Left cardiac atrium (tissue), 4 donors: ENCODE measurements at places on chromosomes 5 and 9. TPM values are rescaled to one million over a fixed set of nuclear protein-coding genes. Genes with fewer than 3 reads are reported as not detected.

GRCh38 chr5:116009806-116010205, 22.5 kb upstream of the ARL14EPL start:
- DNase-seq = no peak

DNA sequence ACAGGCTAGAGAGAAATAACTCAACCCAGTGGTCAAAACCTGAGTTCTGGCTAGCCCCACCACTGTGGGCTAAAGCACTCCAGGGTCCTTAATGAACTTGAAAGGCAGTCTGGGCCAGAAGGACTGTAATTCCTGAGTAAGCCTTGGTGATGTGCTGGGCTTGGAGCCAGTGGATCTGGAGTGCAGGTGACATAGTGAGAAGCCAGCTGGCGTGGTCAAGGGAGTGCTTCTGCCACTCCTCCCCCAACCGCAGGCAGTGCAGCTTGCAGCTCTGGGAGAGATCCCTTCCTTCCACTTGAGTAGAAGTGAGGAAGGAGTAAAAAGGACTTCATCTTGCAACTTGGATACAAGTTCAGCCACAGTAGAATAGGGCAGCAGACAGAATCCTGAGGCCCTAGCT, 424.0 kb downstream of the CDH18 start:
- DNase-seq = no peak

DNA sequence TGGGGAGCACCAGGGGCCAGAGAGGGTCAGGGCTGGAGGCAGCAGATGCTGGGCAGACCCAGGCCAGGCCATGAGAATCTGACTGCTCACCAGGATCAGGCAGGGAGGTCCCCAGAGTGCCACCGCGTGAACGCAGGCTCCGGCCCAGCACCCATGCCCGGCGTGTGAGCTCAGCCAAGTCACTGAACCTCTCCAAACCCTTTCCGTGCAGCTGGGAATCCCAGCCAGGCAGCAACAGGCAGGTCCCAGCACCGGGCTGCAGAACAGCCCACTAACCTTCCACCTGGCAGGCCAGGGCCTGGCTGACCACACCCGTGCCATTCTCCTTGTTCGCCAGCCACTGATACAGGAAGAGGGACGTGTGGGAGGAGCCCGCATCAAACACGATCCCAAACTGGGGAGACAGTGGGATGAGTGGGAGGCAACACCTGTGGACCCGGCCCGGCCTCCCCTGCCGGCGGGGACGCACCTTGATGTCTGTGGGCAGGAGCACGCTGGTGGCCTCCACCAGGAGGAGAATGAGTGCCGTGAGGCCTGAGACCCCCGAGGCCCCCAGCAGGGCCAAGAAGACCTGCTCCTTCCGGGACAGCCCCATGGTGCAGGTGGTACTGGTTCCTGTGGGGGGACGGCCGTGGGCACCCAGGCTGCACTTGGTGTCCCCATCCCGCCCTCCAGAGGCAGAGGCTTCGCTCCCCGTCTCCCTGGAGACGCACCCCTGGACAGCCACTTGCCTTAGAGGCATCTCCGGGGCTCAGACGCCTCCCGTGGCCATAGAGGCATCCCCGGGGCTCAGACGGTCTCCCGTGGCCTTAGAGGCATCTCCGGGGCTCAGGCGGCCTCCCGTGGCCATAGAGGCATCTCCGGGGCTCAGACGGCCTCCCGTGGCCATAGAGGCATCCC, 3.2 kb downstream of the ENTPD8 start:
- peak; percentile 17 for DNase-seq

GRCh38 chr5:106121972-106122605, 1548.6 kb downstream of the EFNA5 start:
- DNase-seq = no peak

- no peak for DNase-seq
Measured at GRCh38 chr9:96163712-96164111, 138.3 kb downstream of the HSD17B3 start.

DNA sequence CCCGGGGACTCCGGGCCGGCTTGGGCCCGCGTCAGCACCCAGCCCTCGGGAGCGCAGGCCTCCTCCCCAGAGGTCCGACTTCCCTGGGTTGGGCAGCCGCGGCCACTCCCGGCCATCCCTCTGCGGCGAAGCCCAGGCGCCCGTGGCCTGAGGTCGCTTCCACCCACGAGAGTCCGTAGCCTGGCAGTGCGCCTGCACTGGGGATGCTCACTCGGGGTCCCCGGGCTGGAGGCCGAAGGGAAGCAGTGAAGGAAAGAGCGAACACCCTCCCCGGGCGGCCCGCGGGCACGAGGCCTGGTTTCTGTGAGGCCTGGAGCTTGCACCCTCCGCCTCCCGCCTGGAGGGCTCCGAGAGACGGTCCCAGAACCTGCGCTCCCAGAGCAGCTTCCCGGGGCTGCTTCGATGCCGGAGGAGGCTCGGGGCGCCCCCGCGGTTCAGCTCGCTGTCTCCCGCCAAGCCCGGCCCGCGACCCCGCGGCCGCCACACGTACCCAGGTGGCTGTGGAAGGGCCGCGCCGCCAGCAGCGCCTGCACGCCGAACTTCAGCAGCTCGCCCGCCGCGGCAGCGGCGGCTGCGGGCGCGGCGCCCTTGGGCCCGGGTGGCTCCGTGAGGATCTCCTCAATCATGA, 607 bp downstream of the BARX1 start:
- no peak for DNase-seq

DNA sequence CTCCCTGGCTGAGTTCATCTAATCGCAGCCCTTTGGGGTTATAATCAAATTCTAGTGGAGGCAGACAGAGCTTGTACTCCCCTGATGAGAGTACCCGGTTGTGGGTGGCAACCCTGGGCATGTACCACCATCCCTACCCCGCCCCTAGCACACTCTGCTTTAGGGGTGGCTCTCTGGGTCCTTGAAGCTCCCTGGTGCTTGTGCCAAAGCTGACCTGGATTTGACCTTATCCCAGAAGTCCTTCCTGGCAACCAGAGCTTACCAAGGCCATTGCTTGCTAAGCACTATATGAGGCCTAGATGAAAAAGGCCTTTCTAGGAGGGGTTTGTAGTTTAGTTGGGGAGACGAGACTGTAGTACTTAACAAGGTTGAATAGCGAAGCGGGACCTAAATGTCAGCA, 72.2 kb downstream of the RGS3 start:
- no peak for DNase-seq

DNA sequence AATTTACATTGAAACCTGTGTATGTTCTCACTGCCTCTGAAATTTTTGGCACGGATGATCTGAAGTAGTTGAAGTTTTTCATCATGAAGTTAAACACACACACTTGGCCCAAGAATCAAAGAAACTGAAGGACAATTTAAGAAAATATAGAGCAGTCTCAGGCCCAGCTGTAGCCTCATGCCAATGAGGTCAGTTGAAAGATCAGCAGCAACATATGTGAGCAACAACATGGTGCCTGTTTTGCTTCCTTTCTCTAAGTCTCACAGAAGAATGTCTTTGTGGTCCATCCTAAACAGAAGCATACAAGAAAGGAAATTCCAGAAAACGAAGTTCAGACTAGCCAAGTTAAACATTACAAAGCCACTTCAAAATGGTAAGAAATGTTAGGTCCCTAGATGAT, 1737.2 kb downstream of the MAT2B start:
- no peak for DNase-seq

Gene HRH2
- 20.0 TPM for total RNA-seq

Gene RFESD
- total RNA-seq = 2.5 TPM

Gene SLC2A6
- total RNA-seq = 7.4 TPM

Gene TMEM252
- not detected for total RNA-seq

Gene OTP
- total RNA-seq = not detected
